C1 segment of cervical spinal cord (tissue), 14 donors: ENCODE measurements at places on chromosomes 16 and 17.

GRCh38 chr16:813204-813915 lies 12.8 kb upstream of the GNG13 start:
- DNase-seq = peak; percentile 53

DNA sequence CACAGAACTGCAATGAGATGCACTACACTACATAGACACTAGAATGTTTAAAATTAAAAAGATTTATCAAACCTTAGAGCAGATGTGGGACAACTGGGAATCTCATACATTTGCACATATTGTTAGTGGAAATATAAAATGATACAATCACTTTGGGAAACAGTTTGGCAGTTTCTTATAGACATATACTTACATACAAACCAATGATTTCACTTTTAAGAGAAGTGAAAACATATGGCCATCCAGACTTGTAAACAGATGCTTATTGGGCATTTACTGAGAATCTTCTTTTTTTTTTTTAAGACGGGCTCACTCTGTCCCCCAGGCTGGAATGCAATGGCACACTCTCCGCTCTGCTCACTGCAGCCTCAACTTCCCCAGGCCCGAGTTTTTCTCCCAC lies 50.1 kb downstream of the AXIN2 start:
- DNase-seq = no peak

DNA sequence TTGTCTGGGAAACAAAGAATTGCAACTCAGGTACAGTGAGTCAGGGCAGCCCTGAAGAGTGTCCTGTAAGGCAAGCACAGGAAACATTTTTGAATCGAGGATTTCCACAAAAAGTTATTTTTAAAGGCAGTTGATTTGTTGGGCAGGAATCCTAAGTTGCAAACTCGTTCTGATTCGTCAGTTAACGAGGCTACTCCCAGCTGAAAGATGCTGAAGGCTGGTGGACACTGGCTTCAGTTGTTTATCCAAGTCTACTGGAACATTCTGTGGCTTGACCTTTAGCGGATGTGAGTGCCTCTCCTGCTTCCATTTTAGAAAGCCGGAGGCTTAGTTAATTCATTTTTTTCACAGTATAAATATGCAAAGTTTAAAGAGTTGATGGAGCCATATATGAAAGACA lies 84.2 kb downstream of the KCNJ12 start:
- DNase-seq = no peak

DNA sequence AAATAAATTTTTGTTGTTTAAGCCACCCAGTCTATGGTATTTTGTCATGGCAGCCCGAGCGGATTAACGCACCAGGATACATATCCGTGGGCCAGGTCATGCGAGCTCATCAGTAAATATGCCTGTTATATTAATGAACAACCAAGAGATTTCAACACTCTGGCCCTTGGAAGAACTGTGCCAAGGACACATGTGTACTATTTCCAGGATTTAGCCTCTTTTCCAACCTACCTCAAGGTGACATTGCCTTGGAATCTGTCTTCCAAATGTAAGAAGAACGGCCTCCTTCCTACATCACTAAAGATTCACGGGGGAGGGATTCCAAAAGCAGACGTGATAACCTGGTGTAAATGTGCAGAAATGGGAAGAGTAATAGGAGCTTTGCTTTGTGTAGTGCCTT lies 72.8 kb upstream of the DYNLRB2 start:
- DNase-seq = no peak
